ENCODE measurements at places on chromosomes 2 and 18.

DNA sequence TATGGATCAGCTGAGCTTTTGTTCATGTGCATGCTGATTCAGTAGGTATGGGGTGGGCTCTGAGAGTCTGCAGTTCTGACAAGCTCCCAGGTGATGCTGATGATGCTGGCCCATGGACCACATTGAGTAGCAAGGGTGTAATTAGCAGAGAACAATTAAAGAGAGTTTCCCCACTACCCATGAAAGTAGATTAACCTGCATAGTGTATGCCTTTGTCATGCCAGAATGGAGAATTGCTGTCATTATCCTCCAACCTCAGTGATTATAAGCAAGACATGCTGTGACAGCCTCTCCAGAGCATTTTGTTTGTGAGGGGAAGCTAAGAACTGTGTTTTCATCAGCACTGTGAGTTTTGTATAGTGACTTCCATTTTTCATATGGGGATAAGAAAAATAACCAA is 59.5 kb upstream of the LYPD1 start:
- no peak for DNase-seq

DNA sequence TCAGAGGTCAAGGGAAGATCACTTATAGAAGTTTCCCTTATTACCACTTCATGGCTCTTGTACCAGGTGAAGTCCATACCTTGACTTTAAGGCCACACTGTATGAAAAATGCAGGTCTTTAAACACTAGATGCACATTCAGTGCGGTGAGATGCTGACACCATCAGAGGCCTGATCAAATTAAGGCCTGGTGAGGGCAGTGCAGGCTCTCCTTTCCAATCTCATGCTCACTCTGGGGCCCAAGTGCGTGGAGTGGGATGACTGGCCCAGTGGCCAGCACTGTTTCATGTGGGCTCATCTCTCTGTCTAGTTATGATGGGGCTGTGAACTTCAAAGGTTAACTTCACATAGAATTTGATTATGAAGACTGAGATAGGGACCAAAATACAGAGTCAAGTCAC is 281.1 kb downstream of the SLC4A3 start:
- no peak for DNase-seq

GRCh38 chr2:169107645-169108044 is 38.3 kb downstream of the DHRS9 start:
- no peak for DNase-seq

- no peak for DNase-seq
Measured at GRCh38 chr2:120736624-120737339, 1.1 kb downstream of the GLI2 start.

- DNase-seq, result no peak
Measured at GRCh38 chr2:157820193-157820592, 55.9 kb downstream of the ACVR1 start.

GRCh38 chr2:166032361-166032760 is 78.8 kb upstream of the TTC21B start:
- no peak for DNase-seq
